ENCODE measurements at places on chromosomes 4 and X.
A peak's percentile ranks its signal among the peaks of the same experiment; 100 is the strongest.

DNA sequence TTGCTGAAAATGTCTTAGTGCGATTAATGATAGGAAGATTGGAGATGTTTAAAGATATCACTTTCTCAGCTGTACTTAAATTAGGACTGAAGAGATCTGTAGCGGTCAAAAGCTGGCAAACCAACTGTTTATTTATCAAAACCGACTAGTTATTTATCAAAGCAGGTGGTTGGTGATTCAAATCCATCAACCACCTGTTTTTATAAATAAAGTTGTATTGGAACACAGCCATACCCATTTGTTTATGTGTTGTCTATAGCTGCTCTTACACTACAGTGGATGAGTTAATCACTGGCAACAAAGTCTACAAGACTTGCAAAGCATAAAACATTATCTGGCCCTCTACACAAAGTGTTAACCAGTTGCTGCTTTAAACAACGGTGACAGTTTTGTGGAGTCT lies 76.8 kb downstream of the IL15 start:
- no peak for DNase-seq

DNA sequence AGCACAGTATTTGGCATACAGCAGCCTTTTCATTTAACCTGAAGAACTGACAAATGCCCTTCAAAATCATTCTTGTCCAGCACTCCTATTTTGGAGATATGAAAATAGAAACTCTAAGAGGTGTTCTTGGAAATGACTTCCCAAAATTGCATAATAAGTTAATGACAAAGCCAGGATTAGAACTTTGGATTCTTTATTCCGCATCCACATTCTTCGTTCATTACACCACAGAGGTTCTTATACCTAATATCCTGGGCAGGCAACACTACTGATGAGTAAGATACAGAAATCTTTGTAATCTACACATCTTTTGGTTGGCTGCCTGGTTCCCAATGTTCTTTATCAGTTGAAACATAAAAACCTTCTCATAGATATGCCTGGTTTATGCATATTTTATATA lies 5.9 kb downstream of the COL25A1 start:
- DNase-seq = no peak

DNA sequence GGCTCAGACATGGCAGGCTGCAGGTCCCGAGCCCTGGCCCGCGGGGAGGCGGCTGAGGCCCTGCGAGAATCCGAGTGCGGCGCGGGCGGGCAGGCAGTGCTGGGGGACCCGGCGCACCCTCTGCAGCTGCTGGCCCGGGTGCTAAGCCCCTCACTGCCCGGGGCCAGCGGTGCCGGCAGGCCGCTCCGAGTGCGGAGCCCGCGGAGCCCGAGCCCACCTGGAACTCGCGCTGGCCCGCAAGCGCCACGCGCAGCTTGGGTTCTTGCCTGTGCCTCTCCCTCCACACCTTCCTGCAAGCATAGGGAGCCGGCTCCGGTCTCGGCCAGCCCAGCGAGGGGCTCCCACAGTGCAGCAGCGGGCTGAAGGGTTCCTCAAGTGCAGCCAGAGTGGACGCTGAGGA lies 97.5 kb downstream of the QDPR start:
- no peak for DNase-seq

DNA sequence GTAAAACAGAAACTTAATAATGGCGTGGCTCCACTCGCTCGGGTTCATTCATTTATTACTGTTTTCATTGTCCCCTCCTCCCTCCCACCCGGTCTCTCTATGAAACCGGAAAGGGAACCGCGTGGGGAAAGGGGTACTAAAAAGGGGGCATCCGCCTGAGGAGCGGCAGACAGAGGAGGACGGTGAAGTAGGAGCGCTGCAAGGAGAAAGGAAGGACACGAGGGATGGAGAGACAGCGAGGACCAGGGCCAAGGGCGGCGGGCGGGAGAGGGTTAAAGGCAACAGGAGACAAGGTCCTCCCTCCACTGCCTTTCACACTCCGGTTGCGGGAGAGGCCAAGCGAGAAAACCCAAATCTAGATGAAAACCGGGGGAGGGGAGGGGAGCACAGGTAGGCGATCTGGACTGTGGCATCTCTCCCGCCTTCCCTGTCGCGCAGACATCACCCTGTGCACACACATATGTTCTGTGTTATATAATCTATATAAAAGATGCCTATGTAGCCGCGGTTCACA lies 829 bp downstream of the ELOVL6 start:
- peak; percentile 38 for DNase-seq

DNA sequence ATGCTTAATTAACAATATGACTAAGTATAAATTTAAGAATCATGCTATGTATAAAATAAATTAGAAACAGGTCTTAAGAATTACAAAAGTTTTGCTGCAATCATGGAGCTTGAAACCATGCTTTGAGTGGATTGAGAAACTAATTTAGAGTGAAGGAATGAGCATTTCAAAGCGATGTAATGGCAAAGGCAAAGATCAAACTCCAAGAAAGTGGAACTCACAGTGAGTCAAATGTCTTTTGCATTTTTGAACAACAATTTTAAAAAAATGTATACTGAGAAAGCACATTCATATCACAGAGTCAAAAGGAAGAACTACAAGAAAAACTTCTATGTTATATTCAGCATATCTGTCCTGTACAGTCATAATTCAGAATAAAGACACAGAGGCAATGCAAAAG lies 6.6 kb downstream of the GPRIN3 start:
- no peak for DNase-seq

DNA sequence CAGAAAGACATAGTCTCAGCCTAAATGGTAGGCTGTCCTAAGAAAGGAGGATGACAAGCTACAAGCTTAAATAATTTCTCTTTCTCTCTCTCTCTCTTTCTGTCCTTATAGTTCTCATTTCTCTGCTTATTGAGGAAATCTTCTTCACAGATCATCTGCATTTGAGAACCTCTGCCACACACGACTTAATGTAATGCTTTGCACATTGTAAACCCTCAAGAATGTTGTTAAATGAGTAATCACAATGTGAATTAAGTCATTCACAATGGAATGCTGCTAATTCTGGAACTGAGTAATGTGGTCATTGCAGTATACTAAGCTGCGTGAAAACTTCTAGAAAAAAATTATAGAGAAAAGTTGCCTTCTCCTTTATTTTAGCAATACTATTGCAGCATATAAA lies 508.9 kb upstream of the FTHL17 start:
- DNase-seq = no peak

DNA sequence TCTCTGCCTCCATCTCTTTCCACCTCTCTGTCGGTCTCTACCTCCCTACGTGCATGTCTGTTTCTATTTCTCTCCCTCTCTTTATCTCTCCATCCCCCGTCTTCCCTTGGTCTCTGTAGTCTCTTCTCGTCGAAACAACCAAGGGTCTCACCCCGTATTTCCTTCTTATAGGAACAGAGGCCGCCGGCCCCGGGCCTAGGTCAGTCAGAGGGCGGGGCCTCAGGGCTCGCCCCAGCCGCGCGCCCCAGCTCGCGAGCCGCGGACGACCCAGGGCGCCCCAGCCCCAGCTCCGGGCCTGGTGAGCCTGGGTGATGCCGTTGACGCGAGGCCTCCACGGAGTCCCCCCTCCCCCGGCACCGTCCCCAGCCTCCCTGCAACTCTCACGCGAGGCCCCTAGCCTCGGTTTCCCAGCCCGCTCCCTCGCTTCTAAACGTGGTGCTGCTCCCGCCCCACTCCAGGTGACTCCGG lies 6.6 kb downstream of the TIMM17B start:
- DNase-seq = no peak

DNA sequence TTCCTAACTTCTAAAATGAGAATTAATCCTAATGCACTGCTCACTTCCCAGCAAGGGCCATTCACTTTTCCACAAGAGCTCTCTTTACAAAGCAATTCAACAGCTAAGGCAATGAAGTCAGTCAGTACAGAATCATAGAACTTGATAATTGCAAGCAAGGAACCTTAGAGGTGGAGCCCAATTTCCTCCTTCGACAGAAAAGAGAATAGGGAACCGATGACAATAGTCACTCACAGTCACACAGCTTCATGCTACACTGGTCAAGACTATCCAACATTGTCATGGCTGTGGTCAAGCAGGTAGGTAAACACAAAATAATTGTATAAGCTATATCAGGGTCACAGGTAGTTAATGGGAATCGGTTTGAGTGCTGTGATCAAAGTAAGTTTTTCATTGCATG lies 90.0 kb downstream of the ELOVL6 start:
- DNase-seq = no peak

DNA sequence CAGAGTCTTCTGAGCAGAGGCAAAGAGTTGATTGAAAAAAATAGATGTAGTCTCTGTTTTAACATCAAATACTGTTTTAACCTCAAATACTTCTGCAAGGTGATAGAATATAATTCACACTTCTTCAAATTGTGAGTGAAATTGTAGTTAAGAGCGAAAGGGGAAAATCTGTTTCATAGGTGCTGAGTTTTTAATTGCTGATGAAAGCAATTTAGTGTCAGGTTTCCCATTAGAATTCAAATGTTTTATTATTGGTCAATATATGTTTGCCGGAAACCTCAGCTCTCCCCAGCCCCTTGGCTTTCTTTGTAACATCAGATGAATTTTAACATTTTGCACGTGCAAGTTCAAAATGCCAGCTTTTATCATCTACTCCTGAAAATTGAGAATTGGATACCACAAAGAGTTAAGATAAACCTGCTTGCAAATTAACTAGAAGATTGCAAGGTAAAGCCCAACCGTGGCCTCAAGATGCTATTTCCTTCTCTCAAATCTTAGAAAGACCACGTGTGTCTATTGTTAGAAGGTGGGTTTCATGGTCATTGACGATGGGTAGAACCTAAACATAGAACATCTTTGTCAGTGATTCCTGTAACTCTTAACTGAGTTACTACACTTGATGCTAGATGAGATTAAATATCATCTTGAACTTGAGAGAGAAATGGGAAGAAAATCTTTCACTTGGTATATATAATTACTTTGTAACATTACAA lies 1824.2 kb upstream of the TENM3 start:
- no peak for DNase-seq

DNA sequence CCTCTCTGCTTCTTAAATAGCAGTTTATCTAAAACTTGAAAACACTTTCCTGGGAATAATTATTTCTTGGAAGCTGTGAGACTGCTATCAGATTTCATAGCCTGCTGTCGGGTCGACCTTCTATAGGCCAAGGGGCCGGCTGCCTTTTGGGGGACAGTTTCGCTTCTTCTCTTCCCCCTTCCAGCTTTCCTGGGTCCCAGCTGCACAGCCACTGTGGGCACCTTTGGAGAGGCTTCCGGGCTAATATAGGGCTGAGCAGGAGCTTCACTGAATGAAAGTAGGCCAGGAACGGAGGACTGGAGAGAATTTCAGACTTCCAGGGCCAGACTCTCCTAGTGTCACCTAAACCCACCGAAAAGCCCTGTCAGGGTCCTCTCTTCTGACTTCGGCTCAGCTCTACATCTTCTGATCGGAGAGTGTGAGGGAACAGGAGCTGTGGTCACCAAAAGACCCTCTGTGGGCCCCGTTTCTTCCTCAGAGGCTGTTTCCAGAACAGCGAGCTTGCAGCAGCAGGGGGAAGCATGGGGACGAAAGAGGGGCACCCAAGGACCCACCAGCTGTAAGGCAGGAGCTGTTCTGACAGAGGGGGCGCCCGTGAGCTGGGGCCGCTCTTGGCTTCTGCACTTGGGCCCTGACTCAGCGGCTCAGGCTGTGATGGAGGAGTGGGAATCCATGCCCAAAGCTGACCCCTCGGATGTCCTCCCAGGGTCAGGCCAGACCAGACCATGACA lies 620.6 kb downstream of the BCOR start:
- no peak for DNase-seq

- no peak for DNase-seq
Measured at GRCh38 chr4:74456849-74457395, 12.0 kb downstream of the AREG start.

DNA sequence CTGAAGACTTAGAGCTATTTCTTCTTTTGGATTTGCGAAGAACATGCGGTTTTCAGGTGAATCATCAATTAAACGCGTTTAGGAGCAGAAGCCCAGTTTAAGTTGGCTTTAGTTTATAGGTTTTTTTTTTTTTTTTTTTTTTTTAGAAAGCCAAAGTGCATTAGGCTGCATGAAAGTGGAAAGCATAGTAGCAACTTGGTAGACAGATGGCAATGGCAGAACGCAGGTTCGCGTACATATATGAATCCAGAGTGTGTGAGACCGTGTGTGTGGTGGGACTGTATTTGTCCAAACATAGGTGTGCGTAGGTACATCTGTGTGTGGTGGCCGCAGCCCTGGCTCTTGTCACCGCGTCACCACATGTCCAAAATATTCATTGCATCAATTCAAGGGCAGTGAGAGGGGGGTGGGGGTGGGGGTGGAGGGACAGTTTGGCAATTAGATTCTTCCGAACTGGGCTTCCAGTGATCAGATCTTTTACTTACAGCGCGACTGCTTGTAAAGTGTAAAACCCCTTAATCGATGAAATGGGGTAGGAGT lies 901 bp downstream of the JADE1 start:
- peak; percentile 8 for DNase-seq

DNA sequence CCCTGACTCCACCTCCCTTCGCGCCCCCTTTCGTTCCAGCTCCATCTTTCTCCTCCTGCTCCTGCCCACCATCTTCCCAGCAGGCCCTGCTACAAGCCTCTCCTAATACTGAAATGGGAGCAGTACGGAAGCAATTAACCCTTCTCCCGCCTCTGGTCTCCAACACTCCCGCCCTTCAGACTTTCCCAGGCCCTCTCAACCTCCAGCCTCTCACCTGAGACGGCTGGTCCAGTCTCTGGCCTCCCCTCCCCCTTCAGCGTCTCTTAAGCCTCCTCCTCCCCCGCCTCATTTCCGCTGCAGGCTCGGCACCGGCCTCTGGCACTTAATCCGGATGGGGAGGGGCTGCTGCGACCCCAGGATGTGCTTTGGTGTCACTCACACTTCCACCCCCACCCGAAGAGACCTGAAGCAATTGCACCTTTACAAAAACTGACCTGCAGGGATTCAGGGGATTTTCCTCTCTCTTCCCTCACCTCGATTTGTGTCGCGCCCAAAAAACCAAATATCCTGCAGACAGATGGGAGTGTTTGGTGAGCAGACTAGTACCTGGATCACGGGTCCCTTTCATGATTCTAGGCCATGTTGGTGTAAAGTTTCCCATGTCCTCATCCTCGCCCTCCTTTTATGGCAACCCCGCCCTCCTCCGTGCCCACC lies 657 bp downstream of the TCEAL8 start:
- DNase-seq = peak; percentile 17

DNA sequence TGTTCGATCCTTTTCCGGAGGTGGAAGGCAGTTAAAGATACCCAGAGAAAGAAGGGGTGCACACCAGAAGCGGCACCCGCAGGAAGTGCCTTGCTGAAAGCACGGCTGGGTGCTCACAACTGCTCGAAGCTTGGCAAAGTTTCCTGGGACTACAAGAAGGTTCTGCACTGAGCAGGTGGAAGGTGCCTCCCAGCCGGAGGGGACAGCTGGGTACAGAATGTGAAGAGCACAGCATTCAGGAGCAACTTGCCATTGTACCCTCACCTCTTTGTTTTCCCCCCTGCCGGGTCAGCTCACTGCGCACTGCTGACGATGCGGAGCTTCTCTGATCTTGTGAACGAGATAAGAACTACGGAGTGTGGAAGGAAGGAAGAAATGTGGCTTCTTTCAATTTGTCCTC lies 289.2 kb downstream of the FBXW7 start:
- no peak for DNase-seq

DNA sequence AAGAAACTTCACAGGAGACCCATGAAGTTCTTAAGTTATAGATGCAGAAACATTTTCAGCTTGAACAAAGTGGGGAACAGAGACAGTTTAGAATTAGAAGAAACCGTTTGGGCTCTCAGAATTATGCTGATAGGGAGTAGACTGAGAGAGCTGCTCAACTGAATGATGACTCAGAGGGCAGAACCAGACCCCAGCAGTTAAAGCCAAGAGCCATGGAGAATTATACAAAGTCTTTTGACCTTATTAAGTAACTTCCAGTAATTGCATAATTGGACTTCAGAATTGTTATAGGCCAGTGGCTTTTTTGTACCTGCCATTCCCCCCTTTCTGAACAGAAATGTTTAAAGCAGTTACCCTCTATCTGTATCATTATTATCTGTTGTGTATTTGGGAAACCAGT lies 642.1 kb downstream of the CCSER1 start:
- DNase-seq = no peak

Measured in activated CD4-positive, alpha-beta T cell treated with anti-CD3 and anti-CD28 coated beads for 24 hours (primary cell).